Stimulated activated CD4-positive, alpha-beta T cell treated with anti-CD3 and anti-CD28 coated beads, Interleukin-2, amount 100 ng/mL, for 24 hours (primary cell): ENCODE measurements at places on chromosomes 16 and 17.

DNA sequence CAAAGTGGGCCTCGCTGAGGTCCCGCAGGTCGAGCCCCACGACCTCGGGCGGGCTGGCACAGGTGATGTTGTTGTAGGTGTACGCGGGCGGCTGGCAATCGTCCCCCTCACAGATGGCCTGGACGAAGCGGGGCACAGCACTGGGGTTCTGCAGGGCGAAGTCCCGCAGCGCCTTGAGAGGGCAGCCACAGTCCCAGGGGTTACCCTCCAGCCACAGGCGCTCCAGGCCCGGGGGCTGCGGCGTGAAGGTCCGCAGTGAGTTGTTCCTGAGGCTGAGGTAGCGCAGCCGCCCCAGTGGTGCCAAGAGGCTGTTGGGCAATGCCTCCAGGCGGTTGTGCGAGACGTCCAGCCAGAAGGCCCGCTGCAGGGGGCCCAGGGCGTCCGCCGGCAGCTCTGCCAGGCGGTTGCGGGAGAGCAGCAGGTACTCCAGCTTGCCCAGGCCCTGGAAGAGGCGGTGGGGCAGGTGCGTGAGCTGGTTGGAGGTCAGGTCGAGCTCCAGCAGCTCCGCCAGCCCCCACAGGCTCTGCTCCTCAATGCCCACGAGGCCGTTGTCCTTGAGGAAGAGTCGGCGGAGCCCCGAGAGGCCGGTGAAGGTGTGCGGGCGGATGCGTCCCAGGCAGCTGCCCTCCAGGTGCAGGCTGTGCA is 2.8 kb downstream of the IGFALS start:
- DNase-seq = no peak

GRCh38 chr16:86739808-86740207 is 161.5 kb downstream of the FOXL1 start:
- no peak for DNase-seq

- no peak for DNase-seq
These were observed 26.0 kb upstream of the MRC2 start for GRCh38 chr17:62601471-62601870.

DNA sequence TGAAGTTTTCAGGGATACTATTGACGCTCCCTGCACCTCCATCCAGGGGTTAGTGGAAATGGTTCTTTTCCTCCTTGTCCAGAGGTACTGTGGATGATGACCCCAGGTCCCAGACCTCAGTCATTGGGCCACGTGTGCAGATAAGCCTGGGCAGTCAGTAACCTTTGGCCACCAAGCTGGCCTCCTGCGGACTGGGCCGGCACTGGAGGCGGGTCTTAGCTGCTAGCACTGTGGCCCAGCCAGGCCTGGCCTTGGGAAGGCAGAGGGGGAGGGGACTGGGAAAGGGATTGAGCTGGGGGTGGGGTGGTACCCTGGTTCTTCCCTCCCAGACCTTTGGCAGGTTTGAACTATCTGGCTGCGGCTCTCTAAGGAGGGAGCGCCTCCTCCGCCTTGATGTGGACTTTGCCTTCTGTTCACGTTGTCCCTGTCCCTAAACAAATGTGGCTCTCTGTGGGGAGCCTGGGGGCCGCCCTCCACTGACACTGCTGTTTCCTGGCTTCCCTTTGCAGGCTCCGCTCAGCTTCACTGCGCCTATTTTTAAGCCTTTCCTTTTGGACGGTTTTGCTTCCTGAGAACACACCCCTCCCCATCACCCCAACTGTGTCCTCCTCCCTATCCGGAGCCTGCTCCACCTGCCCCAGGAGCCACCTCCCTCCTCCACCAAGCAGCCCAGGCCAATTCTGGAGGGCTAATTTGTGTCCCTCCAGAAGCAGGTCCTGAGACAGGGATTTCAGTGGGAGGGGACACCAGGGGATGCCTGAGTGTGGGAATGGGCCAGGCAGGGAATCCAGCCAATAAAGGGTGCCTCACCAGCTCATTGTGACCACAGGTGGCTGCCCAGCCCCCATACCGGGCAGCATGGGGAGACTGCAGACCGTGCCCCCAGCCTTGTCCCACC is 251.9 kb downstream of the SEC14L1 start:
- DNase-seq = no peak

DNA sequence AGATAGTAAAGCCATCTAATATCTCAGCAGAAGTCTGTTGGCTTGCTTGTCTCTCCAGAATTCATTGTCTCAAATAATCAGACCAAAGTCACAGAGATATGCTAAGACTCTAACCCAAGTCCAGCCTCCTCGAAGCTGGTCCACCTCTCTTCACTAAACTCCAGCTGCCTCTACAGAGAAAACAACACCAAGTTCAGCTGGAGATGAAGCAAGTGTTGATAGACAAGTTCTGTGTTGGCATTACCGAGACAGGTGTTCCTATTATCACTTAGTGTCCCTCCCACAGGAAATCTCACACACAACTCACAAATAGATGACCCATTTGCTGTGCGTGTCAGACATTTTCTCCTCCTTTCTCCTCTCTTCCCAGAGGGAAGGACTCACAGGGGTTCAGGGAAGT is 164.4 kb upstream of the ANKFN1 start:
- DNase-seq = no peak

DNA sequence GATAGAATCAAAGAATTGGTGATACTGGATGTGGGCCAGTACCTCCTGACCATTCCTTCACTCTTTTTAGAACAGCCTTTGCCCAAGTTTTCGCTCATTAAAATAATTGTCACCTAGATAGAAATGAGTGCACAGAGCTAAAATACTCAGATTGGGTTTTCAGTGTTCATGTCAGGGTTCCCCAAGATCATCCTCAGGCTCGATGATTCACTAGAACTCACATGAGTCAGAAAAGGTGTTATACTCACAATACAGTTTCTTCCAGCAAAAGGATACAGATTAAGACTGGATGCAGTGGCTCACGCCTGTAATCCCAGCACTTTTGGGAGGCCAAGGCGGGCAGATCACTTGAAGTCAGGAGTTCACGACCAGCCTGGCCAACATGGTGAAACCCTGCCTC is 19.9 kb downstream of the ERCC4 start:
- no peak for DNase-seq

- no peak for DNase-seq
These were observed 91.6 kb downstream of the CCT6B start for GRCh38 chr17:34869641-34870040.

DNA sequence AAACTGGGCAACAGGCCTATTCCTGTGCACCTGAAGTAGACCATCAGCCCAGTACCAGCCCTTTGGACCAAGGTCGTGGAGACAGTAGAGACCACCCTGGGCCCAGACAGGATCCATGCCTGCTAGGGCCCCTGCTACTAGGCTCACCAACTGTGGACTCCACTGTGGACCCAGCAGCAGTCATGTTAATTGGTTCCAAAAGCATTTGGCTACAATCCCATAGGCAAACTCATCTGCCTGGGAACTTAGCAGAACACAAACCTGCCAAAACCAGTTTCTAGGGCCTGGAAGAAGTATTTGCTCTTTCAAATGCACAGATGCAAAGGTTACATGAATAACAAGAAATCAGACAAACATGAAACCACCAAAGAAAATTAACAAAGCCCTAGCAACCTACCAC is 53.1 kb downstream of the ACSM2A start:
- DNase-seq = no peak

DNA sequence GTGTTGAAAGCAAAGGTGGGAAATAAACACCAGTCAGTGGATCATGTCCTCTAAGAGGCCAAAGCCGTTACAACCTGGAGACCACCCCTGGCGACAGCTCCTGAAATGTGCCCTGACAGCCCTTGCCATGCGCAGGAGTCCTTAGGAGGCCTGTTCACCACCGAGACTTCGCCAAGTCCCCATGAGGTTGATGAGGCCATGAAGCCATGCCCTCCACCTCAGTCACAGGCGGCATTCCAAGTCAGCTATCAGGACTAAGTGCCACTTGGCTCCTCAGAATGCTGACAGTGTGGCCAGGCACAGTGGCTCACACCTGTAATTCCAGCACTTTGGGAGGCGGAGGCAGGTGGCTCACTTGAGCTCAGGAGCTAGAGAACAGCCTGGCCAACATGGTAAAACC is 27.1 kb downstream of the ADAM11 start:
- no peak for DNase-seq

- DNase-seq = no peak
These were observed 2.2 kb downstream of the SP2 start for GRCh38 chr17:47898241-47898640.

DNA sequence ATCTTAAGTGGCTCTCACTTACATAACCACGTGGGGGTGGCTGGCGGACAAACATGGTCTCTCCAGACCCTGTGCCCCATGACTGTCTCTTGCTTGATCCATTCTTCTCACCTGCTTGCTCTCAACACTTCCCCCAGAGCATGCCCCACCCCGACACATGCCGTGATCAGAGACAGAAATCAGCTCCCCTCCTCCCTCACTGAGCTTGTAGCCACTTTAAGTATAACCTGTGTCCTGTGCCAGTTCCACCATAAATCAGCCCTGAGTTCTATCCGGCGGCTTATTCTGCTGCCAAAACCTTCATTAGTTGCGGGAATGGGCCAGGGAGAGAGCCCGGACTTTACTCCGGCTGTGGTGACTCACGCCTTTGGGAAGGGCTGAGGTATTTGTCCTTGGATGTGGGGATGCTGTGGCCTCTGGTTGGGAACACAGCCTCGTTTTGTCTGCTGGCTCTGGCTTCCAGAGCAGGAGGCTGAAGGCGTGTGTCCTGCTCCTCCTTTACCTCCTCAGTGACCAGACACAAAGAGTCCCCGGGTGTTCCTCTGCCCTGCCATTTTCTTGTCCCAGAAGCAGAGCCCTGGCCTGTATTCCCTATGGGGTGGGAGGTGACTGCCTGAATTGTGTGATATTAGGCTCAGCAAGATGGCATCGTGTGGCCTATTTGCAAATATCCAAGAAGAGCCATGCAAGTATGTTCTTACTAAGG is 21.1 kb downstream of the ANKRD40 start:
- no peak for DNase-seq

DNA sequence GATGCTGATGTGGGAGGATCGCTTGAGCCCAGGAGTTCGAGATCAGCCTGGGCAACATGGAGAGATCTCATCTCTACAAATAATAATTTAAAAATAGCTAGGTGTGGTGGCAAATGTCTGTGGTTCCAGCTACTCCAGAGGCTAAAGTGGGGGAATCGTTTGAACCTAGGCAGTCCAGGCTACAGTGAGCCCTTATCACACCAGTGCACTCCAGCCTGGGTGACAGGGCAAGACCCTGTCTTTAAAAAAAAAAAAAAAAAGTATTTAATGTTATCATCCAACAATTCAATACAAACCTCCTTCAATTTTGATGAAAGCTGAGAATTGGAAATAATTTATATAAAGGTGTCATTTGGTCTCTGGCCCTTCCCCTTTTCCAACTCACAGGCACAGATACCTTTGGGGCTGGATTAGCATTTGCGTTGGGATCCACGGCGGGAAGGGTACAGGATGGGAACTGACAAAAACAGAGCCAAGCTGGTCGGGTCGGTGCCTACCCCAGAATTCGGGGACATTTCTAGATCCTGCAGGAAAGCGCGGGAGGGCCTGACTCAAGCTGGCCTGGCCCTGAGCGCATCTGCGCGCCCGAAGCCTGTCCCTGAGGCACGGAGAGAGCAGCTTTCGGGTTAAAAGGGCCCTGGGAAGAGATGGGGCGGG is 860 bp upstream of the DCAF7 start:
- DNase-seq = no peak

DNA sequence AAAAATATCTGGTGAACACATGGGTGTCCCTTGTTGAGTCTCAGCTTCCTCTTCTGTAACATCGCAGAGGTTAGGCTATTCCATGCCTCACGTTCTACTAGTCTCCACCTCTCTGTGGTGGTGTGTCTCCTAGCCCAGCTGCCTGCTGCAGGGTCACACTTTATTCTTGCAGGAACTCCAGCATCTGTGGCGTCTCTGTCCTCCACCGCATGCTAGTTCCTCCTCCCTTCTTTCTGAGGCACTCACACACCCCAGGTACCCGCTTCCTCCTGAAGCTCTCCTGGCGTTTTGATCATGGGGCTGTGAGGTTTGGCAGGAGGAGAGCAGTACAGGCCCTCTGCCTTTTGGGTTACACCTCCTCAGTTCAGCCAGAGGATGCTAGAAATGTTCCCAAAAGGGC is 9.9 kb upstream of the TEX2 start:
- DNase-seq = no peak

- DNase-seq = no peak
These were observed 194.3 kb downstream of the C16orf78 start for GRCh38 chr16:49567950-49568349.

DNA sequence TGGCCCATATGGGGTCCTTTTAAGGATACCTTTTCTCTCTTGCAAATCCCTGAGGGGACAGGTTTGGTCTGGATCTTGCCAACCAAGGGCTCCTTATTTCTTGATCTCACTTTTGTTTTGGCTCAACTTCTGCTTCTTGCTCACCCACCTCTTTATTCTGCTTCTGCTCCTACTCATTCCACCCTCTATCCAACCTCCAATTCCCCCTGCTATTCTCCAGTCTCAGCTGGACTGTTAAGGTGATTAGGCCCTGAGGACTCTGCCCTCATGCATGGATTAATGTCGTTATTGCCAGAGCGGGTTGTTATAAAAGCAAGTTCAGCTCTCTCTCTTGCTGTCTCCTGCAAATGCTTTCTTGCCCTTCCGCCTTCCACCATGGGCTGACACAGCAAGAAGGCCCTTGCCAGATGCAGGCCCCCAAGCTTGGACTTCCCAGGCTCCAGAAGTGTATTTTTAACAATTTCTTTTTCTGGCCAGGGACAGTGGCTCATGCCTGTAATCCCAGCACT is 29.8 kb downstream of the LAT start:
- no peak for DNase-seq

GRCh38 chr17:17324616-17325015 is 21.4 kb downstream of the NT5M start:
- no peak for DNase-seq

GRCh38 chr17:1147664-1148063 is 32.1 kb downstream of the ABR start:
- DNase-seq = no peak

- DNase-seq = no peak
These were observed 5.6 kb downstream of the DUS1L start for GRCh38 chr17:82060001-82060380.

DNA sequence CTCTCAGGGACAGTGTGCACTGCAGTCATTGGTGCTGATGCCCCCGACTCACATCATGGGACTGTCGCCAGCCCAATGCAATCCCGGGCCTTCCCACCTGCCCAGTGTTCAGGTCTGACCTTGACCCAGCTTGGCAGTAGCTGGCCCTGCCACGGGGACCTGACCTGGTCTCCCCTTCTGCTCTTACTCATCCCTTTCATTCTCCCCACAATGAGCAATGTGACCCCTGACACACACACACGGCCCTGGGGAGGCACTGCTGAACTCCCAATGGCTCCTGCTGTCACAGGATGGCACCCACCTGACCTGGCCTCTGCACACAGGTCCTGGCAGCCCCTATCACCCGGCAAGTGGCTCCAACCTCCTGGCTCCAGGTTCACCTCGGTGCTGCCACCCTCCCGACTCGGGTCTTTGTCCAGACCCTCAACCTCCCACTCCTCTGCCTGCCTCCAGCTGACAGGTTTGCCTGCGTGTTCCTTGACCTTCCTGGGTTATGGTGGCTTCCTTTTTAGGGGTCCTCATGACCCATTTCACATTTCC is 6.6 kb downstream of the CD300C start:
- DNase-seq = no peak

- DNase-seq = no peak
These were observed 23.8 kb downstream of the SLC12A3 start for GRCh38 chr16:56888806-56889205.

GRCh38 chr16:648071-648780 is 939 bp upstream of the WDR90 start:
- peak; percentile 61 for DNase-seq

GRCh38 chr16:57531253-57531575 is 5.2 kb downstream of the CCDC102A start:
- DNase-seq = no peak

GRCh38 chr17:16652847-16653366 is 743 bp downstream of the ZNF624 start:
- DNase-seq = no peak

GRCh38 chr17:36142235-36142634 is 34.2 kb downstream of the TBC1D3B start:
- no peak for DNase-seq
